ENCODE measurements at places on chromosomes 4 and X.

DNA sequence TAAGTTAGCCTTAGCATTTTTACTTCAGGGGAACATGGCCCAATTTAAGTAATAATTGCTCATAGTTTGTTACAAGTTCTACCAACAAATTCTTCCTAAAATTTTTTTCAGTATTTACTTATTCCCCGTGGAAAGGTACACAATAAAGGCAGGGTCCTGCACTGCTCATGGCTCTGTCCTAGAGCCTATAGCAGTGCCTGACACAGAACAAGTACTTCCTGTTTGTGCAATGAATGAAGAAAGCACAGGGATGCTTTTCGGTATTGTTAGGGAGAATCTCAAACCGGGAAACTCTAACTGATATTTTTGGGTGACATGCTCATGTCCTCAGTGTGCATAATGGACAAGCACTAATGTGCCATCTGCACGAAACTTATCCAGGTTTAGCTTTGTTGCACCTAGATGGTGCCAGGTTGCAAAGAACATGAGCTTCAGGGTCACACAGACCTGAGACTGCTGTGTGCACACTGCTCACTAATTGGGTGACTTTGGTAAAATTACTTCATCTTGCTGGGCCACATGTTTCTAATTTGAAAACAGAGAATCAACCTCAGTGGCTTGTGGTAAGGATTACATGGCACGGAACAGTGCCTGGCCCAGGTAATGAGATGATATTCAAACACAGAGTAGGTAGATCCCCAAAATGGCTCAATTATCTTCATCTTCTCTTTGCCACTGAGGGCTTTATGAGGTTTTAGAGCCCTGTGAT lies 175.8 kb upstream of the NPY2R start:
- no peak for DNase-seq

GRCh38 chrX:107871136-107871535 lies 45.5 kb downstream of the MID2 start:
- no peak for DNase-seq

- peak; percentile 96 for DNase-seq
These were observed 14.4 kb upstream of the CXCL8 start for GRCh38 chr4:73725985-73726384.

DNA sequence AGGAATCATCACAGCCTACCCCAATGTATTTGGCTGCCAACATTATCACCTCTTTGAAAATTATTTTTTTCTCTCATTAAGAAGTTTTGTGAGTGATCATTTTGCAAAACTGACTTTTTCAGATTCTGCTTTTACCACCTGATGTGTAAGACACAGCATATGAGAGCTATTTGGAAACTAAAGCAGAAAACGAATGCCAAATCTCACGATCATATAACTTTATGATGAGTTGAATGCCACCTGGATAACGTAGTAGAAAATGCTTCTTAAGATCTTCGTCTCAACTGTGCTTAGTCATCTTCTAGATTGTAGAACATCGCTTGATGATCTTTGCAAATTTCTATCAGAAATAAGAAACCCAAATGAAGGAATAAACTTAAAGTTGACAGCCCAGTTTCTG lies 21.3 kb upstream of the GRXCR1 start:
- DNase-seq: no peak

DNA sequence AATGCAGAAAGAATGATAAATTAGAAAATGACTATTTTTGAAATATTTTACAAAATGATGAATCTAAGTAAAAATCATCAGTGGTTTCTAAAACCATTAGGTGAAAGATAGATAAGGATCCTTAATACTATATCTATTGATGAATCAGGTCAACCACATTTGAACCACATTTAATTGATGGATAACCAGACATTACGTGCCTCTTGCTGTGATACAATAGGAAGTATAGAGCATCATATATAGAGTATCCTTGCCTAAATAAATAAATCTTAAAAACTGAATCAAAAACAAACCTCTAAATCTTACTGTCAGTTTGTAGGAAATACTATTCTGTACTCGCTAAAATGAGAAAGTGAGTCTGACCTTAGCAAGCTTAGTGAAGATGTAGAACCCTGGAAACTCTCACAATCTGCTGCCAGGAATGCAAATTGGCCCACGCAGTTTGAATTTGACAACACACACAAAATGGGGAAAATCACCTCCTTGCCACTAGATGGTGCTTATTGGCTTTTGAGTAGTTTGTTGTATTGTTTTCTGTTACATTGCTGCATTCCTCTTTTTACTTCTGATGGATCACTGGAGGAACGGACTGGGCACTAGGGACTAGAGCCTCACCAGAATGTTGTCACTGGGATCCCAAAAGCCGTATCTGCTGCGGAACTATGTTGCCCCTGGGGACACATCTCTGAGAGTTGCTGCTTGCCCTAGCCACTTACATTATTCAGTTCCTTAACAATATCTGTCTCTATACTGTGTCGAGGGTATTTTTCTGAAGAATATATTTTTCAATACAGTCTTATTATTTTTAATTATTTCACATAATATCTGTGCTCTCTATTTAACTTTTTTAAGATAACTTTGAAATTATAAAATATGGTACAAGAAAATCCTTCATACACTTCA lies 25.4 kb upstream of the SLAIN2 start:
- peak; percentile 70 for DNase-seq

DNA sequence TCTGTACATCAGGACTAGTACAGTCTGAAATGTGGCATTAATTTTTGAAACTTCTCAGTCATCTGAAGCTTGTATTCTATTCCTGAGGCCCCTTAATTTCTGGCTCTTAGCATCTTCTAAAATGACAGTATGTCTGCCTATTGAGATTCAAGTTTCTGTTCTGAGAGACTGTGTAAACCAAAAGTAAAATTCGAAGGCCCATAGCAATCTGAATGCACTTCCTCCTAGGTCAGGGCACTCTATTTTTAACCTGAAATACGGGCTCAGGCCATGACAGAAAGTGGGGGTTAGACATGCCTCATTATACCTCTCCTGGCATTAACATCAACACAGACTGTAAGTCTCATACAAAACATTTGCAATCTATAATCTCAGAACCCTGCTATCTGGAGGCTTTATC lies 584.4 kb downstream of the KLHL4 start:
- DNase-seq: no peak

GRCh38 chr4:18529482-18529881 lies 507.9 kb upstream of the LCORL start:
- no peak for DNase-seq

GRCh38 chrX:17355976-17356375 lies 19.0 kb upstream of the NHS start:
- no peak for DNase-seq

GRCh38 chr4:153465615-153466080 lies 512 bp upstream of the TMEM131L start:
- peak; percentile 38 for DNase-seq

GRCh38 chrX:133980406-133980805 lies 5.0 kb downstream of the GPC3 start:
- DNase-seq: peak; percentile 67

DNA sequence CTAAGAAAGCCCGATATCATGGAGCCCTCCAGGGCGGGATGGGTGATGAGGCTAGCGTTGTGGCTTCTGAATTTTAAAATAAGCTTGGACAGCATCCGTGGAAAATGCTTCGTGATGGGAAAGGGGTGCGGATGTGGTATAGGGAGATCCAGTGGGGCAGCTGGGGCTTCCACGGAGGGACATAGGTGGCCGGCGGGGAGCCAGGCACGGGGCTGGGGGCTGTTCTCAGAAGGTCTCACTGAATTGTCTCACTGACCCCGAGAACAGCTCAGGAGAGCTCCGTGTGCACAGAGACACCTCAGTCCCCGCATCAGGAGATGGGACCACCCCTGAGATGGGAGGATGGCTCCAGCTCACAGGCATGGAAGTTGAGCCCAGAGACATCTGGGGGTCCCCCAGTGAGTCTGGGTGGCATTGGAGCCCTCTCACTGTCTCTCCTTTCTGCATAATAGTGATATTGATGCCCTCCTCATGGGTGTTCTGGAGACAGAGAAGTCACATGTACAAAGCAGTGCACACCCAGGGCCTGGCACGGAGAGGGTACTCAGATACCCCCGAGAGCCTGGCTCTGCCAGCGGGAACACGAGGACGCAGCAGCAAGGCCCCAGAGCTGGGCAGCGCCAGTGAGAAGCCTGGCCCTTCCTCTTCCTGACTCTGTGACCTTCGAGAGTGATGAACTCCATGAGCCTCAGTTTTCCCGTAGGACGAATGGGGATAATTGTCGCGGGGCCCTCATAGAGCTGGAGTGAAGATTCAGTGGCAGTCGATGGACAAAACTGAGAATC lies 70.6 kb upstream of the PSAPL1 start:
- DNase-seq: no peak

- peak; percentile 61 for DNase-seq
These were observed 21.4 kb downstream of the SH3RF1 start for GRCh38 chr4:169249214-169249973.

DNA sequence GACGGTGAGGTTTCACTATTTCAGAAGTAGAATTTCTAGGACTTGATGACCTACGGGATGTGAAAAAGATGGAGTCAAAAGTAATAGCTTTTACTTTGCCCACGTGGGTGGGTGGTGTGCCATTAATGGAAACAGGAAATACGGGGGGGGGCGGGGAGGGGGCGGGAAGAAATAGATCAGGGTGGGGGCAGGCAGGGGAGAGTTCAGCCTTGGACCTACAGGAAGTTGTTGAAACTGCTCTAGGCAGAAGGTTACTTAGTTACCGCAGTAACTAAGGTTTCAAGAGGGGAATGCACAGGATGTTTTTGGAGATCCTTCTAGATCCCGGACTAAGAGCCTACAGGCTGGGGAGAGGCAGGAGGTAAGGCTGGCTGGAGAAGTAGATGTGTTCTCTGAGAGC lies 3.6 kb upstream of the FHL1 start:
- no peak for DNase-seq
